Uterus (tissue), 4 donors: ENCODE measurements at places on chromosomes 4 and X. TPM values are rescaled to one million over a fixed set of nuclear protein-coding genes. Genes with fewer than 3 reads are reported as not detected.

LUZP4 gene
- not detected for total RNA-seq

IL2 gene
- total RNA-seq, result not detected

FATE1 gene
- total RNA-seq, result not detected

XAGE1A gene
- total RNA-seq, result not detected

FGFRL1 gene
- total RNA-seq, result 2.8 TPM

CFP gene
- total RNA-seq, result 0.51 TPM

VCX3B gene
- not detected for total RNA-seq

XKRX gene
- total RNA-seq, result not detected

TCP11X2 gene
- total RNA-seq, result not detected

ARHGAP36 gene
- total RNA-seq, result not detected

BEX5 gene
- total RNA-seq, result 38.2 TPM

CFI gene
- 48.4 TPM for total RNA-seq

NRK gene
- total RNA-seq, result 30.2 TPM

RASGEF1B gene
- total RNA-seq, result 0.77 TPM

NONO gene
- total RNA-seq, result 321 TPM

MBNL3 gene
- 48.0 TPM for total RNA-seq

HSFX1 gene
- not detected for total RNA-seq

GUCY1A1 gene
- total RNA-seq, result 50.3 TPM

AFP gene
- total RNA-seq, result not detected

TKTL2 gene
- total RNA-seq, result 0.07 TPM

PASD1 gene
- not detected for total RNA-seq

RPS6KA6 gene
- 11.8 TPM for total RNA-seq

FIP1L1 gene
- 64.0 TPM for total RNA-seq

TRAM1L1 gene
- 13.5 TPM for total RNA-seq

TENM3 gene
- total RNA-seq, result 34.0 TPM

UGT8 gene
- total RNA-seq, result not detected

CHRDL1 gene
- 27.4 TPM for total RNA-seq
